ENCODE measurements at places on chromosomes 4 and X.
A peak's percentile ranks its signal among the peaks of the same experiment; 100 is the strongest.

DNA sequence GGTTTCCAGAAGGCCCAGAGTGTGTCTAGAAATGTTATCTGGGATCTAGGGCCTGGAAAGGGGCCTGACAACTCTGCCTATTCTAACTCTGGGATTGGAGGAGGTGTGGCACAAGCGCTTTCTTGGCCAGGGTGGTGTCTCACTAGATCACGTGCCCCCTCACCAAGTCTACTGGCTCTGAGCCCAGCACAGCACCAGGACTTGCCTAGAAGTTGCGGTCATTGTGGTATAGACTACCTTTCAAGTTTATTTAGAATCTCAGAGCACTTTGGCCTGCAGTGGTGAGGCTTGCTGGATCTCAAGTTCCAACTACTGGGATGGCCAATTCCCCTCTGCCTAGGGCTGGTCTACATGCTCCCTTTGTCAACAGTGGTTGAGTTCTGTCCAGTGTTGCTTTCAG is 223.3 kb upstream of the MAGEB2 start:
- no peak for DNase-seq

- peak; percentile 70 for DNase-seq
Observed at GRCh38 chr4:186190581-186191199, 677 bp upstream of the CYP4V2 start.

GRCh38 chrX:155334486-155335336 is at the start of gene CLIC2:
TSS of gene CLIC2 (minus strand) at chrX:155334614. CDS start at chrX:155334427, 187 bp downstream.
- DNase-seq: no peak

- no peak for DNase-seq
Observed at GRCh38 chrX:130801901-130802300, 101.1 kb downstream of the ENOX2 start.

- DNase-seq: no peak
Observed at GRCh38 chr4:35604724-35605123, 639.6 kb downstream of the ARAP2 start.

DNA sequence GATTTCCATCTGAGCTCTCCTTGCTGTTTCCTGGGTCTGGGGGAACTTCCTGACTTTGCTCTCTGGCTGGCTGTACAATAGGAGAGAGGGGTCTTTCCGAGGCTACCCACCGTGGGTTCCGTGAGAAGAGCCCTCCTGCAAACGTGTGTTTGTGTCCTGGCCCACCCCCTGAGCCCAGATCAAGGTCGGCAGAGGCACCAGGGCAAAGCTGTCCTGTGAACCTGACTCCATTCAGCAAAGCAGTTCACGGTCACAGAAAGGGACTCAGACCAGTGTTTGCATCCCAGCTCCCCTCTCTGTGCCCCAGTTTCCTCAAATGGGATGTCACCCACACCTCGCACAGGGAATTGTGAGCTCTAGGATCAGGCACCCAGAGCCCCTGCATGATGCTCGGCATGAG is 97.3 kb upstream of the PSAPL1 start:
- no peak for DNase-seq

GRCh38 chr4:71558248-71558647 is 219.4 kb downstream of the SLC4A4 start:
- DNase-seq: no peak

DNA sequence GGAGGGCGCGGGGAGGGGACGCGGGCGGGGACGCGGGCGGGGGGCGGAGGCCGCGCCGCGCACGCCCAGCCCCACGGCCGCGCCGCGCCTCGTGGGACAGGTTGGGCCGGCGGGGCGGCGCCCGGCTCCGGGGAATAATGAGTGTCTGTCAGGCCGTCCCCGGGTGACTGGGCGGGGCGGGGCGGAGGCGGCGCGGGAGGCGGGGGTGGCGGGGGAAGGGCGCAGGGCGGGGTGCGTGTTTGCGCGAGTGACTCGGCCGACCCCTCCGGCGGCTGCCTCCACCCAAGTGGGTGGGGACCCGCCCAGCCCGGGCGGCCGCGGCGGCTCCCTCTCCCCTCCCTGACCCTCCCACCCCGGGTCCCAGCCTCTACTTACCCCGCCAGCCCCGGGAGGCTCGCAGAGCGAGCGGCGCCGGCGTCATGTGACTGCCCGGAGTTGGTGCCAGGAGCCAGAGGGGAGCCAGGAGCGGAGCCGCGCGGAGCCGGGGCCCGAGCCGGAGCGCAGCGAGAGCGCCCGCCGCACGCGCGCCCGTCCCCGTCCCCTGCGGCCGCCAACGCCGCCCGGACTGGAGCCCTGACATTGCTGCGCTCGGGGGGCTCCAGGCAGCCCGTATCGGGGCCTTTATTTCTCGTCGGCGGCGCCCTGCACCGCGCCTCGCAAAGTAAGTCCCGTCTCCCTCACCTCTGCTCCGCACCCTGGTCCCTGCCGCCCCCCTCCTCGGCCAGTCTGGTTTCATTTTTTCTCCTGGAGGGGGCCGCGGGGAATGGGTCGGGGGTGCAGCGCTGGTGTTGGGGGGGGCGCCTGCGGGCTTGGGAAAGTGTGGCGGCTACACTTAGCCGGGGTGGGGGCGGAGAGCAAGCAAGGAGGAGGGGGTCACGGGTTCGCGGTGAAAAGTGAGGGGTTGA is at the start of gene KLF3:
Gene KLF3 (plus strand): TSS at position 399 of the 905 bp plus-strand sequence. CDS start 16,427 bp downstream, outside the sequence.
- DNase-seq: peak; percentile 73

GRCh38 chr4:40995850-40996249 is 218.5 kb downstream of the APBB2 start:
- no peak for DNase-seq

All from SW480 (cell line).